NT2/D1 (cell line): ENCODE measurements at places on chromosomes 1 and 21.

DNA sequence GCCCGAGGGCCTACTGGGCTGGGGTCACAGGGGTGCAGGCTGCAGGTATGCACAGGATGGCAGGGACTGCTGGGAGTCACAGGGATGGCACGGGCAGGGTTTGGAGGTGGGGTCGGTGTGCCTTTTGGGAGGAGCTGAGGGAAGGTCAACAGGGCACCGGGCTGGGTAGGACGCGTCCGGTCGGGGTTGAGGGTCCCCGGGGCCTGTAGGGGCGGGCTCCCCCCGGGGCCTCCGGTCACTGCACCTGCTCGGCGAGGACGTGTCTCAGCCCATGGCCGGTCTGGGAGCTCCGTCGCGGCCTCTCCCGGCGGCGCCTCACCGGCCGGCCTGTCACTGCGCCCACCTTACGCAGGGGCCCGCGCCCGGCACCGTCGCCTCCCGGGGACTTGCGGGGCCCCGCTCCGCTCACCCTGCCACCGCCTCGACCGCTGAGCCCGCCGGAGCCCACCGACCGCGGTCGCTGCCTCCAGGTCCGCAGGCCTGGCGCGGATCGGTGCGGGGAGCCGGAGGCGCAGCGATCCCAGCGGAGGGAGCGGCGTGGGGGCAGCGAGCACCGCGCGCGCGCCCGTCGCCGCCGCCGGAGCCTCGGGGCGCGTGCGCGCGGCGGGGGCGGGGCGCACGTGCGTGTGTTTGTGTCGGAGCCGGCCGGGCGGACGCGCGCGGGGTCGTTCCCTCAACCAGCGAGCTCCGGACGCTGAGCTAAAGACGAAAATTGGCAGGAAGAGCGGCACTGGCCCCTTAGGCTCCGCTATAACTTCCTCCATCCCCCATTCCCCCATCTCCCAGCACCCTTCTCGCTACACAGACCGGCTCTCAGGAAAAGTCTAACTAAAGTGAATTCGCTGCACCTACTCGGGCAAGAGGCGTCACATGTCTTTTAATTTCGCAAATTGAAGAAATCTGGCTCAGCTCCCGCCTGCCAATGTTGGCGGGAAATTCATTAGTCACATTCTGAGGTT lies at the start of gene AMIGO1:
Gene AMIGO1, minus strand, starts transcription at position 552 of the 959 bp plus-strand sequence. CDS start 815 bp downstream, outside the sequence.
- no peak for DNase-seq

GRCh38 chr1:228902781-228903433 lies 167.6 kb downstream of the RHOU start:
- no peak for DNase-seq

- no peak for DNase-seq
Observed at GRCh38 chr1:153557877-153558276, 7.8 kb downstream of the S100A2 start.

GRCh38 chr1:54403405-54403804 lies 2.8 kb downstream of the SSBP3 start:
- DNase-seq: peak; percentile 39

- no peak for DNase-seq
Observed at GRCh38 chr1:173414539-173415226, 62.5 kb upstream of the PRDX6 start.

GRCh38 chr1:42680055-42680454 lies 2.2 kb upstream of the YBX1 start:
- DNase-seq: no peak

- no peak for DNase-seq
Observed at GRCh38 chr1:38153778-38154470, 107.3 kb upstream of the POU3F1 start.

- DNase-seq: no peak
Observed at GRCh38 chr1:207870306-207871031, 40.5 kb downstream of the CD34 start.

DNA sequence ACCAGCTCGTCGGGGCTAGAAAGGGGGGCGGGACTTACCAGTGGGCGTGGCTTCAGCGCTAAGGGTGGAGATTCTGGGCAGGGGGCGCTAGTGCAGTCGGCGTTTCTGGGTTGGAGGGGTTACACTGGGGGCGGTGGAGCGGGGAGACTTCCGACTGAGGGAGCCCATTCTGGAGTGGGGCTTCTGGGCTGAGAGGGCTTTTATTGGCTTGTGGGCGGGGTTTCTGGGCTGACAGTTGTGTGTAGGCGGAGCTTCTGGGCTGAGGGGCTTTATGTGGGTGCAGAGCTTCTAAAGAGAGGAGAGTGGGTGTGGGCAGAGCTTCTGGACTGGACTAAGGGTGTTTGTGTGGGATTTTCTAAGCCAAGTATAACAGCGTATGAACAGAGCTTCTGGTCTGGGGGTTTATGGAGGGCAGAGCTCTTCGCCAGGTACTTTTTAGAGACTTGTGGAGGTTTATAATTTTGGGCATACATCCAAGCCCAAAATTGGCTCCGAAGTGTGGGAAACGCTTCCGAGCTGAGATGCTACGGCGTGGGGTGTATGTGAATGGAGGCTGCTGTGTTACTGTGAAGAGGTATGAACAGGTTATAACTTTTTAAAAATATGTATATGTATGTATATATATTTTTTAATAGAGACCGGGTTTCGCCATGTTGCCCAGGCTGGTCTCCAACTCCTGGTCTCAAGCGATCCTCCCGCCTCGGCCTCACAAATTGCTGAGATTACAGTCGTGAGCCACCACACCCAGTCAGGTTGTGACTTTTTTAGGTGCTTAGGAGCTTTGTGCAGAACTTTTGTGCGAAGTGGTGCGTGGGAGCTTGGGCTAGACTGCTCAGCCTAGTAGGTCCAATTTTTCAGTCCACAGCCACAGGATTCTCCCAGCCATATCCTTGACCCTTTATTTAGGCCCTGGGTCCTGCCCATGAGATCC lies 825 bp downstream of the TMEM39B start:
- DNase-seq: peak; percentile 97

- no peak for DNase-seq
Observed at GRCh38 chr1:40001456-40001855, 39.1 kb upstream of the CAP1 start.

- no peak for DNase-seq
Observed at GRCh38 chr1:9291914-9292360, 757 bp upstream of the SPSB1 start.

DNA sequence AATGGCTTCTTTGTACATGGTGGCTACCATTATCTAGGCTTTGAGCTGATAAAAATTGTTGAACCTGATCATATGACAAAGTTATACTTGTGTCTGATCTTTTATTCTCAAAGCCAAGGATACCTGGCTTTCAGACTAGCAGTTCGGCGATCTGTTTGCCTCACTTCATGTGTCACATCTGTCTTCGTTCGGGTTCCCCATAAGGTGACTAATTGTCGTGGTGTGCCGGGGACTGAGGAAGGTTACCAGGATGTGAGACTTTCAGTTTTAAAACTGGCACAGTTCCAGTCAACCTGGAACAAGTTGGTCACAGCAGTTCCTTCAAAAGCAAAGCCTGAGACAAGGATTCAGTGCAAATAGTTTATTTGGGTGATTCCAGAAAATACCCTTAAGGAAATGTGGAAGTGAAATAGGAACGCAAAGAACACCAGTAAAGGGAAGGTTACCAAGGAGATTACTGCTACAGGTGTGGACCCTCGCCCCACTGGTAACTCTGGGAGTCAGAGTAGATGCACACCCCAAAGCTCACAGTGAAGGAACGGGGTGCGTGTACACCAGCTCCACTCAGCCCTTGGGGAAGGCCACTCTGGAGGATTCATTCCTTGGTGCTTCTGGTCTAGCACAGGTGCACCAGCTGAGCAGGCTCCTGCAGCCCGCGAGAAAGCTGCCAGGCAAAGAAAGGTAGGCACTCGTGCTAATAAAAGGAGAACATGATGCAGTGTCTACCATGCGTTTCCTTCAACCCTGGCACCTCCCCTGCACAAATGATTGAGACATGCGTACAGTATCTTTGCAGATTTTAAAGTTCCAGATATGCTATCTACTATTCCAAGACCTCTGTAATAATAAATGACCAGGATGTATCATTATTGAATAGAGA lies 69.0 kb downstream of the VWA5B1 start:
- no peak for DNase-seq

GRCh38 chr21:35179990-35180540 lies 131.0 kb upstream of the RUNX1 start:
- no peak for DNase-seq

DNA sequence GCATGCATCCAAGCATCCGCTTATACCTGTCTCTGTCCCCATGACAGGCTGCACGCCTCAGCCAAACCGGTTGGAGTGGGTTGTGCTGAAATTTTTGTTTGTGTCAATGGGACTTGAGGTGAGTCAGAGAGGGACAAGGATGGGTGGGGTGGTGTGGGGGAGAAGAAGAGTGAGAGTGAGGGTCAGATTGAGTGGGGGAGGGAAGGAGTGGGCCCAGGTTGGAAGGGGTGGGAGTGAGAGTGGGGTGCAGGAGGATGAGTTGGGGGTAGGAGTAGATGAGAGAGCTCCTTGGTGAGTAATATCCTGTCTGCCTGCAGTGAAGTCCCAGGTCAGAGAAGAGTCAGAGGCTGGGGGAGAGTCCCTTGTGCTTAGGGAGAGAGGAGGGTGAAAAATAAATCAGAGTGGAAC lies 3.3 kb upstream of the NECTIN4 start:
- no peak for DNase-seq

- DNase-seq: no peak
Observed at GRCh38 chr1:238953448-238954010, 432.8 kb upstream of the CHRM3 start.

DNA sequence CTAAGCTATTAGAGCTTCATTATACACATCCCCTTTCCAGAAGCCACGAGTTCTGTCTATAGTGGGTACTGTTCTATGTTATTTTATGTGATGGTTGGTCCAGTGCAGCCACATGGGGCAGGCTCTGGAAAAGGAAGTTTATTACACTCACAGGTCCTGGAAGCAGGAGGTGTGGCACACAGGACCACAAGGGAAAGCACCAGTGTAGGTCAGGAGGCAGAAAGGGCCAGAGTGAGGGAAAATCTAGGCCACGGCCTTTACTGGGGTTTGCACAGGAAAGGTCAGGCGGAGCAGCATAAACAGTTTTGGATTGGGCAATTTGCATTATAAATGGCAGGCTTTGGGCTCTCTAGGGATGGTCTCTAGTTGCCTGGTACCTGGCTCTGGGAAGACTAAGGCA lies 21.8 kb upstream of the CNIH3 start:
- DNase-seq: no peak

DNA sequence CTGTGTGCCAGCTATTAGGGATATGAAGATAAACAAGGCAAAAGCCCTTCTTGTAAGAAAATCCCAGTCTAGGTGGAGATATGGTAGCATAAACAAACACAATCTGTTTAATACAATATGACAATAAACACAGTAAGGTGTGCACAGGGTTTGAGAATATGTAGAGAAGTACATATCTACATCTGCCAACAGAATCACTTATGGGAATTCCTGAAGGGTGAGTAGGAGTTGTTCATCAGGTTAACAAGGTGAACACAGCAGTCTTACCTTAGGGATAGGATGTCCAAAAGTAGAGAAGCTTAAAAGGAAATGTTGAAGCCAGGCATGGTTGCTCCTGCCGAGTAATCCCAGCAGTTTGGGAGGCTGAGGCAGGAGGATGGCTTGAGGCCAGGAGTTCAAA lies 57.7 kb upstream of the LRRC7 start:
- no peak for DNase-seq

DNA sequence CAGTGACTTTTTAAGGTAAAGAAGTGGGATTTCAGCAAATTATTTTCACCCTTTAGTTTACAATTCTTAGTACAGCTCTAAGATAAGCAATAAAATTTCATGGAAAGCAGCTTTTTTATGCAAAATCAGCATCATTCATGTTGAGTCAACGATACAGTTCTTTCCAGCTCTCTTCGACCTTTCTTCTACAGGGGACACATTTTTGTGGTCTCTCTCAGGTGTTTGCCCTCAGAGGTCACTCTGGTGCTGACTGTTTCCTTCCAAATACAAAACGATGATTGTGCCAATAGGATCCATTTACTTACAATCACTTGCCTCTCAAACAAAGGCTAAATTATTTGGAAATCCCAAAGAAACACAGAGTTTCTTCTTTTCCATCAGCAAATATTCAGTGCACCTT lies 51.0 kb downstream of the PSMG1 start:
- DNase-seq: no peak

DNA sequence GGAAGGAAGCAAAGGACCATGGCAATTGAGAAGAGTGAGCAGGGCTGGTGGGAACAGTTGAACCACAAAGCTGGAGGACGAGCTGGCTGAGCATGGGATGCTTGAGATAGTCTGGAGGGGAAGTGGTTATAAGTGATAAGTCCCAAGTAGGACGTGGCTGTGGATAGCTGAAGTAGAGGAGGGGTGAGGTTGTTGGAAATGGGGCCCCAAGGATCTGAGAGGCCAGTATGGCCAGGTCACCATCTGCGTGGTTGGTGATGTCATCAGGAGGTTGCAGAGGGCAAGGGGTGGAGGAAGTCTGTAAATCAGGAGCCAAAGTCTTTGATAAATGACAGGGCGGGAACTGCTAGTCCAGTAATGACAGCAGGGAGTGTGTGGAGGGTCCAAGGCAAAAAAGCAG lies 11.0 kb upstream of the REN start:
- DNase-seq: no peak

- DNase-seq: no peak
Observed at GRCh38 chr1:15159166-15159555, 5.6 kb downstream of the TMEM51 start.

GRCh38 chr1:187876775-187877174 lies 1048.0 kb downstream of the PLA2G4A start:
- DNase-seq: no peak

- DNase-seq: no peak
Observed at GRCh38 chr1:12562955-12563576, 54.9 kb downstream of the DHRS3 start.

- no peak for DNase-seq
Observed at GRCh38 chr1:55353707-55354620, 138.8 kb upstream of the USP24 start.

DNA sequence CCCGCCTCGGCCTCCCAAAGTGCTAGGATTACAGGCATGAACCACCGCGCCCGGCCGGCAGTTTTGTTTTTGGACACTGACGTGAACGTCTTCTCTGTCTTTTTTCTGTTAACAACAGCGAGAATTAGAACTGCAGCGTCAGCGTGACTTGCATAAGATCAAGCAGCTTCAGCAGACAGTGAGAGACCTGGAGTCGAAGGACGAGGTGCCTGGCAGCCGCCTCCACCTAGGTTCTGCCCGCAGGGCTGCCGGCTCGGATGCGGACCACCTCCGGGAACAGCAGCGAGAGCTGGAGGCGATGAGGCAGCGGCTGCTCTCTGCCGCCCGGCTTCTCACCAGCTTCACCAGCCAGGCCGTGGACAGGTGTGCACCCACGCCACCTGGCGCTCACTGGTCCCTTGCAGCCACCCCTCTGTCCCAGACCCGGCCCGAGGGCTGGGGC lies 22.9 kb upstream of the DIP2A start:
- DNase-seq: no peak

DNA sequence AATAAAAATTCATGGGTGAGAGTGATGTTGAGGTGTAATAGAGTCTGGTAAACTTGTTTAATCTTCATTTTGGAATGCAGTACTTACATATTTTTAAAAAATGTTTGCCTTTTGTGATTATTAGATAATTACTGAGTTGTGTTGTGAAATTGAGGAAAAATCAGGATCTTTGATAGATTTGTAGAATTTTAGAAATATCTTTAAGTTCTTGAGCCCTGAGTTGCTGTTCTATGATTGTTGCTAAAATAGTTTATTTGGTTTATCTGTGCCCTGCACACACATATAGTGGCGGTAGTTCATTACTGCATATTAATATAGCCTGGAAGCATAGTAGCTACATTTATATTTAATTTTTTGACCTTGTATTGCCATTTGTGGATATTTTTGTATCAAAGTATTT lies 1.6 kb downstream of the B3GALT2 start:
- no peak for DNase-seq
